Astrocyte of the spinal cord (primary cell): ENCODE measurements at places on chromosomes 4 and X.

DNA sequence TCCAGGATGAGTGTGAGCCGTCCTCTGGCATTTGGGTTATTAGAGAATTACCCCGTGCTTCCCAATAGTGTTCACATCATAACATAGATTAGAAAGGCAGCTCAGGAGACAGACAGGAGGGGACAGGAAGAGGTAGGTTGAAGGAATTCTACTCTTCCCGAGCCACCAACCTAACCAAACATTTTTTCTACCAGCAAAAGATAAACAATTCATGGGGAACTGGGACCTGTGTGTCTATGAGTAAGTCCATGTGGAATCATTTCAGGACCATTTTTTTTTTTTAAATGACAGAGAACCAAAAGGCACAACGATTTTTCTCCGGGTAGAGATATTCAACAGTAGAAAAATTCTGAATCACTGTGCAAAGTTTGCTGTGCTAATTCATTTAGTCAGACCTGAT lies 174.2 kb upstream of the ETNPPL start:
- no peak for DNase-seq

DNA sequence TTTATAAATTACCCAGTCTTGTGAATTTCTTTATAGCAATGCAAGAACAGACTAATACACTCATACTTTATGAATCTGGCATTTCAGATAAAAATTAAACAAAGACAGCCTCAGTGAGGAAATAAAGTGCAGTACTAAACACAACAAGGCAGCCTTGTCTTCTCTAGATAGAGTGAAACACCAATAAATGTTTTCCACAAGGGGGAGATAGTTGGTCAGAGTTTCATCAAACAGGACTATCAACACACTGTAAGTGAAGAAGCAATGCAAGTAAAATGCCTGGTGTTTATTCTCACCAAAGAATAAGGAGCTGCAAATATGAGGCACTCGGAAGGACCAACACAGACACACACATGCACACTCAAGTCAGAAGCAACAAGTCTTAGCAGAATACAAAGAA lies 62.8 kb downstream of the FAM9B start:
- peak; percentile 63 for DNase-seq

GRCh38 chr4:153595894-153596601 lies 88.0 kb upstream of the TLR2 start:
- no peak for DNase-seq

GRCh38 chrX:107878106-107878505 lies 52.4 kb downstream of the MID2 start:
- no peak for DNase-seq

DNA sequence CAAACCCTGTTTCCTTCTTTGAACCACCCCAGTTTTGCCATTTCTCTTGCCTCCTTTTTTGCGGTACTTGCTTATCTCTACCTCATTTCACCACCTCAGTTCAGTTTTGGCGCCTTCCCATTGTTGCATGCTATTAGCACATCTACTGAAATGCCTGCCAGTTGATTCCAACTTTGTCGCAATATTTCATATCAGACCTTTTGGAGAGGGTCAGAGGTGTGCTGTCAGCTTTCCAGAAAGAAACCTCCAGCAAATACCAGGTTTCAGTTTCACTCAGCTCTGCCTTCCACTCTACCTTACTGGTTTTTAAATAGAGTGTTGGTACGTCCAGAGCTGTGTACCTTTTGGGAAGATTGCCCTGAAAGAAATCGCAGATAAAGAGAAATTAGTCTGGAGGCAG lies 91.9 kb upstream of the CPEB2 start:
- no peak for DNase-seq

GRCh38 chr4:152609481-152609880 lies 70.3 kb downstream of the TMEM154 start:
- no peak for DNase-seq

DNA sequence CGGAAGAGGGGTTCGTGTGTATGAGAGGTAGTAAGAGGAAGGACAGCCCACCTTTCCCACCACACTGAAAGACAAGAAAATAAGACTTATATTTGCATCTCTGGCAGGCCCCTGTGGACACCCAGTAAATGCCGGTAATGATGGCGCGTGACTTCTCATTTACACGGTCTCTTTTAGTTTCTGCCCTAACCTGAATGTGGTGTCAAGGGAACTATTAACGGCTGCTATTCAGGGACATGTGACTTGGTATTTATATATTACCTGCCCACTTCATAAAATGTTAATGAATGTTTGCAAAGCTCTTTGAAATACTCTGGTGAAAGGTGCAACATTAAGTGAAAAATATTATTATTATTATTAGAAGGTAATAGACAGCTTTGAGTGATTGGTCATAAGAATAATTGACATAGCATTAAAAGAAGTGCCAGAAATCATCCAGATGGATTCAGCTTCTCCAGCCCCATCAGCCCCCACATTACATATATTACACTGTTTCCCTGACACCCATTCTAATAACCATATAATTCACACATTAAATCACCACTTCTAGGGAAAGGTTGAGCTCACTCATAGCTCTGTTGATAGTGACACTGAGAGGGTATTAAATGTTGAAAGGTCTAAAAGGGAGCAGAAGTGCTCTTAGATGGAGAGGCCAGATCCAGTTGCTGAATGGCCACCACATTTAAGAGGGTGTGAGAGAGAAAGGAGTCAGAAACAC lies 83.0 kb upstream of the BEND4 start:
- DNase-seq = no peak

DNA sequence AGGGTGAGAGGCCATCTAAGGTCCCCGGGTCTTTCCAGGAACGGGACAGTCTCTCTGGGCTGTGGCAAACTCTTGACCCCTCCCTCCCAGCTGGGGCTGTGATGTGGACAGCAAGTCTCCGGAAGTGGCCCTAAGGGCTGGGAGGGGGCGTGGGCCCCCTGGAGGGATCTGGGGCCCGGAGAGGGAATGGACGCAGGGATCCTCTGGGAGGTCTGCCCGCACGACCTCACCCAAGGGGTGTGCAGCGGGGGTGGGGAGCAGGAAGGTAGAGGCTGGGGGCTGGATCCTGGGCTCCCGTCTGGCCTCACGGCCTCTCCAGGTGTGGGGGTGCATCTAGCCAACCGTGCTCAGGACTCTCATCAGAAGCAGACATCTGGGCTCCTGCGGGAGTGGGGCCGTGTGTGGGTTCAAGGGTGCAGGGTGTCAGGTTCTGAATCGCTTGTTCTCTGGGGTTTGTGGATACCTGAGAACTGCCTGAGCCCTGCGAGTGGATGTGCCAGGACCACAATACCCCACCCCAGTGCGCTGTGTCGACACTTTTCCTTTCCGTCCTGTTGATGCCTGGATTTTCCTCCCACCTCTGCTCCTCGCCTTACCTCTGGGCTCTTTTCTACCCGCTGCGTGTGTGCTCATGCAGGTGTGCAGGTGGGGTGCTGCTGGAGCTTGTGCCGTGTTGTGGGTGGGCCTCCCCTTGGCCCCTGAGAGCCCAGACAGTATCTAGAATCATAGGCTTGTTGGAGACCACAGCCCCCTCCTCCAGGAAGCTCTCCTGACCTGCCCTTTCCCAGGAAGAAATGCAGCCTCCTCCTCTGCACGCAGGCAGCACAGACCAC lies 915 bp downstream of the CPZ start:
- no peak for DNase-seq

DNA sequence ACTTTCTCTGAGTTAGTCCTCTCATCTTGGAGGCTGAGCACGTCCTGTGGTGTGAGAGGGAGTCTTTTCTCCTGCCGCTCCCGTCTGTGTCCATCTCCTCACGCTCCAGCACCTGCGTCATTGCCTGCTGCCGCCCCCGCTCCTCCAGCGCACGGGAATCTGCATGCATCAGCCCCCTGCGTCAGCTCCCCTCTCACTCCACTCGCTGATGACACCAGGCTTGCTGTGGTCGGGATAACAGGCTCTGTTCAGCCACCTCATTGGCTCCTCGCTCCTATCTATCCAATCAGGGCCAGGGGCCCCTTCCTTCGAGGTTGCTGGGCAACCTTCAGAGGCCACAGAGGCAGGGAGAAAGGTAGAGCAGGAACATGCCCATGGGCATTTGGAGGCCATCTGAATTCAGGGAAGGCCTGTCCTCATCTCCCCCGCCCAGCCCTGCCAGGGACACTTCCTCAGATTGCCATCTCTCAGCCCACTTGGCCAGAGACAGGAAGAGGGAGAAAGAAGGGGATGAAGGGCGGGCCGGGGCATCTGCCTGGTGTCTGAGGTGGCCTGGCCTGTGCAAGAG lies 9.3 kb downstream of the ZNF185 start:
- DNase-seq = peak; percentile 79

GRCh38 chrX:69551421-69552009 lies 47.4 kb downstream of the NALF2 start:
- DNase-seq = no peak

DNA sequence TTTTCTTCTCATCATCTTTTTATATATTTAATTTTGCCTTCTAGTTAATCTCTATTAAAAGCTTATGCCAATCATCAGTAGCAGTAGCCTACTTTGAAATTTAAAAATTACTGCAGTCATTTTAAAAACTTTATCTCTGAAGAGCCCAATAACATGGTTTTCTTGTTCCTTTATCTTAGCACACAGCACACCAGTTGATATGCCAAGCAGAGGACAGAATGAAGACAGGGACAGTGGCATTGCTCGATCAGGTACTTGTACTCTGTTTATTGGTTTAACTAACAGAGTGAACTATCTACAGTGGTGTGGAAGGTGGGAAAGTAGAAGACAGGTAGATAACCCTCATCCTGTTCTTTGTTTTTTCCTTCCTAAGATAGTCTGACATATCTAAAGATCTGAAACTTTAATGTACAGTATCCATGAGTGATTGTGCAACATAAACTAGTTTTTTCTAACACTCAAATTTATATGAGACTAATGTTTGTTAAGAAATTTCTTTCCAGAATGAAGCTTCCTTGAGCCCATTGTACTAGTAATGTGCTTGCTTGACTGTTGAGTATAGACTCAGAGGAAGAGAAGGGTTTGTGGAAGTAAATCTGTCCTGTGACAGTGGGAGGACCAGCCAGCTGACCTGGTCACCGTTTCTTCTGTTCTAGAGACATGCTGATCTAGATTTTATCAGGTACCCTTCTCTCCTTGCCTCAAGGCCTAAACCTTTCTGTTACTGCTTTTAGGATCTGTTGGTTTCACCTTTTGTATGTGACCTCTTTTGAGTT lies 66.6 kb downstream of the FNIP2 start:
- no peak for DNase-seq

DNA sequence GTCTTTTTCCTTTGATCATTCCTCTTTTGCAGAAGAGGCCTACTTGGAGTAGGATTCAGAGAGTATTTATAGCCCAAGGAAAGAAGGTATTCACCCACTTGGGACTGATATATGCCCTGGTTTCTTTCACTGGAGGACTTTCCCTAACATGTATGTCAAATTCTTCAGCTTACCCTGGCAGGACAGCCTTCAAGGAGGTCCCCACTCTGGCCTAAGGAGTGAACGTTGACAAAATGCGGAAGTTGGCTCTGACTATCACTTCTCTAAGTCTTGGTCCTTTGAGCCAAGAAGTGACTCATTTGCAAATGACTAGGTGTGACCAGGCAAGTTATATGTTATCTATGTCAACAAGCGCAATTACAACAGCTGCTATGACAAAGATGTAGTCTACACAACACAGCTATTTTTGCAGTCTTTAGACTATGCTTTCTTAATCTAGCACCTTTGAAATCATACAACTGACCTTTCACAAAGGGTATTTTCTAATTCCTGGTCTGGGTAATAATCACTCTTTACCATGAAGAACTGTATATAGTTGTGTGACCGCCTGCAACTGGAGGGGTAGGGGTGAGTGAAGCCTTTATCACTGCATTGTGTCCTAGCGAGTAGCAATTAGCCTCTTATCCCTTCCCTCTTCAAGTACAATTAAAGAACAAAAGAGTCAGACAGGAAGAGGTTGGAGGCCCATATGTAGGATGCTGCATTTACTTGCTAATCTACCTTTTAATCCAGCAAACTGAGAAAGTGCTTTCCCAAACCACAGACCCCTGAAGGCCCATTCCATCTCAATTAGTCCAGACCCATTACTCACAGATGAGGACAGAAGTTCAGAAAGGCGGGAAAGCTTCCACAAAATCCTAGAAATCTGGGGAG lies 50.1 kb downstream of the RASGEF1B start:
- peak; percentile 52 for DNase-seq

DNA sequence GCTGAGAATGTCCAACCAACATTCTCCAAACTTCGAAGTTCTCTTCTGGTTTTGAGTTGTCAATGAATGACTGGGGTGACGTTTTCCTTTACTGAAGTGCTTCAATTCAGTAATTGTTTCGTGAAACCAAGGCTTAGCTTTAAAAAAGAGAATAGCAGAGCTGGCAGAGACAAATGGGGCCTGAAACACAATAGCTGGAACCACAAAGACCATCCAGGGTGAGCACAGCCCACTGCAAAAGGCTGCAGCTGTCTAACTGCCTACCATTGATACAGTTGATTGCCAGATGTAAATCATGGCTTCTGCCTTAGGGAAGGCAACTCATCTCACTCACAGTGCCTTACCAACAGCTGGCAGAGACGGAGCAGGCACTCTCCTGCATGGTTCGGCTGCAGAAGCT lies 78.7 kb upstream of the ZNF518B start:
- DNase-seq = no peak

DNA sequence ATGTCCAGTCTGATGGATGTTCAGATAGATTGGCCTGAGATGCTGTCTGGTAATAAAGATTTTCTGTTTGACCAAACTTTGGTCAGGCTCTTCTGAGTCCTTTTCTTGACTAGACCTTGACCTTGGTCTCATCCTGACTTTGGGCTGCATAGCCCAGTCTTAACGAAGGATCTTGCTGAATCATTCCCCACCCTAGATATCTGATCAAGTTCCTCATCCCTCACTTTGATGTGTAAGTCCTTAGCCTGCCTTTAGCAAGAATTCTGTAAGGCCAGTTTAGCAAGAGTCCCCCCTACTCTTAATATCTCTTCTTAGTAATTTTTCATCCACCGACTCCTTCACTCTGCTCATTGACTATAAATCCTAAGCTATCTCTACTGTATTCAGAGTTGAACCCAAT lies 244.4 kb upstream of the JADE1 start:
- no peak for DNase-seq

GRCh38 chr4:123297836-123298235 lies 98.8 kb upstream of the SPRY1 start:
- no peak for DNase-seq

- DNase-seq = peak; percentile 35
These were observed 22.1 kb downstream of the TMEM131L start for GRCh38 chr4:153488006-153488891.

DNA sequence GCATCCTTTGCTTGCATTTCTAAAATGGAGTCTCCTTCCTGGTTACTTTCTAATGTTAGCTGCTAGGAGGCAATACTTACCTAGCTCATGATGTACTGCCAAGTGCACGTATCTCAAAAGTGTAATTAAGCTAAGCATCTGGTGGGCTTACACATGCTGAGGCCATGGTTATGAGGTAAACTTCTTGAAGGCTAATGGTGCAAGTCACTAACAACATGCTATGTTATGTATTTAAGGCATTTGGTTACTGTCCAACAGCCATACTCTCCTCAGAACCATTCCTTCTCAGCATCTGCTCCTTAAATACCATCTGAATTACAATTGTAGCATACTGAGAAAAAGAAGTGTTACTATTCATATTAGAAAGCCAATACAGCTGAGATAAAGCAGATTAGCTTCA lies 318.6 kb upstream of the BMP3 start:
- DNase-seq = no peak

DNA sequence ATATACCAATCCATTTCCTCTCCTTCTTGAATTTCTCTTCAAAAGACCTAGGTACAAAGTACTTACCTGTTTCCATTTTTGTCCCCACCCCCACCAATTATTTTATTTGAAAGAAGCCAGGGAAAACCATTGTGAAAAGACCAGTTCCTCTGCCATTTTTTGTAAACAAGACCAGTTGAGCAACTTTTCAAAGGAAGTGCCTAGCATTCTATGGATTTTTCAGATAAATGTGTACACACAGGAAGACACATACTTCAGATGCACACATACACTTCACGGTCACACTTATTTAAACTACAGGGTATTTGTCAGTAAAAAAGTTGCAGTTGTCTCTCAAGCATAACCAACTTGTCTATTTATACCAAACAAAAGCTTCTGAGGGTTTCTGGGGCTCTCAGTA lies 587.2 kb upstream of the KLHL4 start:
- DNase-seq = no peak
